Mucosa of descending colon (tissue), 3 donors: ENCODE measurements at places on chromosomes 4 and X. TPM values are rescaled to one million over a fixed set of nuclear protein-coding genes. Genes with fewer than 3 reads are reported as not detected.

The CT45A5 gene
- not detected for total RNA-seq

The DDX53 gene
- not detected for total RNA-seq

The GRXCR1 gene
- total RNA-seq, result not detected

The CXorf49 gene
- not detected for total RNA-seq

GRCh38 chrX:112840382-112841113 is at the start of gene AMOT:
AMOT (minus strand) TSS chrX:112840831; CDS start chrX:112823126, 17,705 bp downstream.
- DNase-seq, result peak; percentile 86

DNA sequence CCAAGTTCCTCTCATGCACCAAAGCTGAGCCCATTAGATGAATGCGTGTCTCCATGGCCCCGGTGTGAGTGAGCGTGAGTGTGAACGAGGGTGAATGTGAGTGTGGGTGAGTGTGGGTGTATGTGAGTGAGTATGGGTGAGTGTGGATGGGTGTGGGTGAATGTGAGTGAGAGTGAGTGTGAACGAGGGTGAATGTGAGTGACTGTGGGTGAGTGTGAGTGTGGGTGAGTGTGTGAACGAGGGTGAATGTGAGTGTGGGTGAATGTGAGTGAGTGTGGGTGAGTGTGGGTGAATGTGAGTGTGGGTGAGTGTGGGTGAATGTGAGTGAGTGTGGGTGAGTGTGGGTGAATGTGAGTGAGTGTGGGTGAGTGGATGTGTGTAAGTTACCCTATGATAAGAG is 1521.8 kb upstream of the TENM3 start:
- DNase-seq, result no peak
